ENCODE measurements at places on chromosomes 7 and 10.

GRCh38 chr10:120538091-120538490, 81.1 kb downstream of the PLPP4 start:
- no peak for DNase-seq

GRCh38 chr7:26592011-26592410, 272.4 kb downstream of the SKAP2 start:
- no peak for DNase-seq

DNA sequence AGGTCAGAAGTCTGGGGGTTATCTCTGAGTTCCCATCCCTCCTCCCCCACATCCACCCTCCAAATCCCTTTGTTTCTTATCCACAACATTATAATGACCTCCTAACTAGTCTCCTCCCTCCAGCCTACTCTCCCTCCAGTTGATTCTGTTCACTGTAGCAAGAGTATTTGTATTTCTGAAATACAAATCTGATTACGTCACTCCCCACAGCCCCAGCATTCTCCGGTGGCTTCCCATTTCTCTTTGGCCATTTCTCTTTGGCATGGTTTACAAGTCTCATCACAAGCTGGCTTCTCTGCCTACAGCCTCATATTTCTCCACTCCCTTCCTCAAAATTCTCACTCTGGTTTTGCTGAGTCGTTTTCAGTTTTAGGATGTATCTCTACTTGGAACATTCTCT, 24.6 kb upstream of the MRPS33 start:
- no peak for DNase-seq

- DNase-seq: no peak
Measured at GRCh38 chr7:122352454-122352853, 47.9 kb upstream of the FEZF1 start.

- no peak for DNase-seq
Measured at GRCh38 chr7:133011746-133012145, 70.1 kb downstream of the CHCHD3 start.

DNA sequence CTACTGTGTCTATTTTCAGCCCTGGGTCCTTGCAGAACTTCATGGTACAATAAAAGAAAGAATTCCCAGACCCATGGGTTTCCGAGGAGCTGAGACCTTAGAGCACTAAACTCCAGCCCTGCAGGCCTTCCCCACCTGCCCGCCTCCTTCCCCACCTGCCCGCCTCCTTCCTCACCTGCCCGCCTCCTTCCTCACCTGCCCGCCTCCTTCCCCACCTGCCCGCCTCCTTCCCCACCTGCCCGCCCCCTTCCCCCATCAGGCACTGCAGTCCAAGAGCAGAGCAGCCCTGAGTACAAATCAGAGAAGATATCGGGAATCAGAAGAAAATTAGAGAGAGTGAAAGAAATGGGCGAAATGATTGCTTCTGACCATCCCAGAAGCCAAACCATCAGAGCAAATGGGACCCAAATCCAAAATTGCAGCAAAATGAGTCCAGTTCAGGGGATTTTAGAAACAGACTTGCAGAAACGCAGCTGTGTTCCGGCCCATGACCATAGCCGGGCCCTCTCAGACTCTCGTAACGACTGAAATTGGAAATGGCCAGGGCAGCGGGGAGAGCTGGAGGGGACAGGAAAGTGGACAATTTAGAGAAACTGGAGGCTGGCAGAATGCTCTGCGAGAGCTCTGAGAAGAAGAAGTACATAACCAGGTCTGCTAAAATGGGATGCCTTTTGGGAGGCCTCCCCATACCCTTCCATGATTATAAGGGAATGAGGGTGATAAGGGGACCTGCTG, 568.4 kb downstream of the TCERG1L start:
- DNase-seq: no peak

DNA sequence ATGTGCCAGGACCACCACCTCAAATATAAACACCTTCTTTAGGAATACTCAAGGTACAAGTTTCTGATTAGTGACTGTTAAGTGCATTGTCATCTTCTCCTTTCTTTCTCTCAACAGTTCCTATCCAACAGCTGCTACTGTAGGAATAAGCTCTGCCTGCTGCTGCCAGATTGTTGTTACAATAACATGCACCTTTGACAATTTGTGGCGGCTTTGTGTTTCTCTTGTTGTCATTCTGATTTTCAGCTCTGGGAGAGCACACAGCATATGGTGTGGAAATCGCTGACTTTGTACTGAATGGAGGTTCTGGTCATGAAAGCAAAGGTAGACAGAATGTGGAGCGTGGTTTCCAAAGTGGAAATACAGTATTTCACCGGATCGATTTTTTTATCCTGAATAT, 182.8 kb downstream of the SEC23IP start:
- no peak for DNase-seq

DNA sequence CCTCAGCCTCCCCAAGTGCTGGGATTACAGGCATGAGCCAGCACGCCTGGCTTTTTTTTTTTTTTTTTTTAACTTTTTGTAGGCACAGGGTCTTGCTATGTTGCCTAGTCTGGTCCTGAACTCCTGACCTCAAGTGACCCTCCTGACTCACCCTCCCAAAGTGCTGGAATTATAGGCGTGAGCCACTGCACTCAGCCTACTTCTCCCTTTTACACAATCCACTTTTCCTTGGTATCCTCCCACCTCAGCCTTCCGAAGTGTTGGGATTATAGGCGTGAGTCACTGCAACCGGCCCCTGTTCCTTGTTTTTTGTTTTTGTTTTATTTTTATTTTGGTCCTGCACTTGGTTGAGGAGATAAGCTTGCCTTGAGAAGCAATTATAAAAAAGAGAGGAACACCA, 75.9 kb upstream of the KMT2C start:
- no peak for DNase-seq

DNA sequence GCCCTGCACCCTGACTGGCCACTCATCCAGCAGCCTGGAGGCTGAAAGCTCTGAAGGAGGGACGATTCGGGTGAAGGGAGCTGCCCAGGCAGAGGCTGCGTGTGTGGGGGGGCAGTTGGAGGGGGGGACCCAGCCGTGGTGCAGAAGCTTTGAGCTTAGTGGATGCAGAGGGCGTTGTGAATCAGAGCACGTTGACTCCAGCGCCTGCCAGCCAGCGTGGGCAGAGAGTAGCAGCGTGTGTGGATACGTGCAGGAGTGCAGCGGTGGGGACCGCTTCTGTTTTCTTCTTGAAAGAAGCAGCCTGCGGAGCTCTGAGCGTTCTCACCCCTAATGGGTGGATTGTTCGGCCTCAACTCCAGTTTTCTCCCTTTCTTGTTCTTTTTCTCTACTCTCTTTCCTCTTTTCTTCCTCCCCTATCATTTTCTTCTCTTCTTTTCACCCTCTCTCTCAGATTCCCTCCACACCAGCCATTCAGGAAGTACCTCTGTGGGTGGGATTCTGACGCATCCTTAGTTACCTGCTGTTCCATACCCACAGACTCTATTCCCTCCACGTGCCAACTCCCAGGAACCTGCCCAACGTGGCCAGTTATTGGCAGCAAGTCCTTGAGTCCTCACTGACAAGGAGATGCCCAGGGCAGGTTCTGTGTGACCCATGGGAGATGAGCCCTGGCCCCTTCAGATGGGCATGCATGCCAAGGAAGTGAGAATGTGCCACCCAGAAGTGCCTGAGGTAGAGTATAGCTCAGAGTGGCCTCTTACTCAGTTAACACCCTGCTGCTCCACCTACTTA, 47.4 kb downstream of the SORCS3 start:
- no peak for DNase-seq

DNA sequence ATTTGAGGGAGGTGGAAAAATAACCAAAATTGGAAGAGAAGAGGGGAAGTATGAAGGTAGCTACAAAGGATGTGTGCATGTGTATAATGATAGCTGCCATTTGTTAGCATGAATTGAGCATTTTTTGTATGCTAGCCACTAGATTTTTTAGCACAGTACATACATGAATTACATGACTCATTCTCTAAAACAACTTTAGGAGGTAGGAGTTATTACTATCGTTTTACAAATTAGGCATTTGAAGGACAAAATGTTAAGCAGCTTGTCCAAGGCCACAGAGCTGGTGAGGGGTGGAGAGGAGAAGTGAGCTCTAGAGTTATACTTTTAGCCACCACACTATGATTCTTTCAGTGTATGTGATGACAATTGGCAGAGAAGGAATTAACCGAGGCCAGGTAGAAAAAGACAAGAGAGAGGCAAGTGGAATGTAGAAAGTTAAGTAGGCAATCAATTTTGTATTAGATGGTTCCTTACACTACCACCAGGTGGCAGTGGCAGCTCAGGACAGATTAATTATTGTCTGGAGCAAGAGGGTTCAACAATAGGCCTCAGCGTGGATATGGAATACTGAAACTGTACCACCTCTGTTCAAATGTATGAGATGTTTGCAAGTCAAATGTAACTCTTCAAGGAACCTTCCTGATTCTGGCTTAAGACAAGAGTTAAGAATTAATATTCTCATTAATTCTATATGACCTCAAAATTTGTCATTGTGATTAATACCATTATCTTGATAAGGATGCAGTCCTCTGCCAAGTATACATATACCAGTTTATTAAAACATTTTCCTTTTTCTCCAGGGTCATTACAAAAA, 128.0 kb downstream of the MBL2 start:
- DNase-seq: no peak

GRCh38 chr7:98945852-98946251, 67.5 kb downstream of the TRRAP start:
- DNase-seq: no peak

DNA sequence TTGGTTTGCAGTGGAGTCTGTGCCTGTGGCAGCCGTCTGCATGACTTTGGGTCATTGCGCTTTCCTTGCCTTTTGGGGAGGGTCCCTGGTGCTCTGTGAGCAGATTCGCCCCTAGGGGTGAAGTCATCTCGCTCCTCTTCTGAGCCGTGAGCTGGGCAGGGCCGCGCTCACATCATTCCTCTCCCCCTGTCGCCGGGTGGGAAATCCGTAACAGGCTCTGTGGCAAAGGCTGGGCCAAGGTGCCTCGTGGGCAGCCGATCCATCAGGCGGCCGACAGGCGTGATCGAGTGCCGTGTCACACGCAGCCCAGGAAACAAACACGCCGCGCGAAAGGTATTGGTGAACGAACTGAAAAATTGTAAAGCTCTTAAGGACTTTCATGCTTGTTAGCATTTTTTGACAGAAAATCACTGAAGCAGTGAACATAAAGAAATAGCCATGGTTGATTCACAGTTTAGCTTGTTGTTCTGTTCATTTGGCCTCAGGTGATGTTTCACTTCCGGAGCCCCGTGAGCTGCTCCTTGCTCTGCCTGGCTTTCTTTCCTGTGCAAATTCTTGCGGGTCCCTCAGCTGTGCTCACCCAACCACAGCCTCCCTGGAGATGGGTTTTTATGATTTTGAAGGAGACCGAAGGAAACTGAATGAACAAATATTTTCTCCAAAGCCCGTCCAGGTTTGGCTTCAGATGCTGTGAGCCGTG, 122.1 kb downstream of the NKX6-2 start:
- no peak for DNase-seq

DNA sequence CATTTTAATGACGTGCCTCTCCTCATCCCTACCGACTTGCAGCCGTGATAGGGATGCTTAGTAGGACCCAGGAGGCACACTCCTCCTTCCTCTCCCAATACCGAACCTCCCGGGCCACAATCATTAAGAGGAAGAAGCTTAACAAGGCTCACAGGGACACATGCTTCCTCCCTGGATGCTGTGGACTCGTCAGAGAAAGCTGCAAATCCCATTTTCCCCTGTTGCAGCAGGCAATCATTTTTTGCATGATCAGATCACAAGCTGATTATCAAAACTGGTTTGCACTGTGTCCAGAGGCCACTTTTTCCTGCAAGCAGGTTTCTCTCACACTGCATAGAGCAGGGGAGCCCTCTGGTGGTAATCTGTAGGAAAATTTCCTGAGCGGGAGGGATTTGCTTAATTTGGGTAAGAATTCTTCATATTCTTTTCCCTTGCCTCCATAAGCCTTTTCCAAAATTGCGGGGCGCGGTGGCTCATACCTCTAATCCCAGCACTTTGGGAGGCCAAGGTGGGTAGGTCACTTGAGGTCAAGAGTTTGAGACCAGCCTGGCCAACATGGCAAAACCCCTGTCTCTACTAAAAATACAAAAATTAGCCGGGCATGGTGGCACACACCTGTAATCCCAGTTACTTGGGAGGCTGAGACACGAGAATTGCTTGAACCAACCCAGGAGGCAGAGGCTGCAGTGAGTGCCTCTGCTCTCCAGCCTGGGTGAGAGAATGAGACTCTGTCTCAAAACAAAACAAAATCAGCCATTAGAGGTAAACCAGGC, 16.1 kb upstream of the LAMB4 start:
- no peak for DNase-seq

DNA sequence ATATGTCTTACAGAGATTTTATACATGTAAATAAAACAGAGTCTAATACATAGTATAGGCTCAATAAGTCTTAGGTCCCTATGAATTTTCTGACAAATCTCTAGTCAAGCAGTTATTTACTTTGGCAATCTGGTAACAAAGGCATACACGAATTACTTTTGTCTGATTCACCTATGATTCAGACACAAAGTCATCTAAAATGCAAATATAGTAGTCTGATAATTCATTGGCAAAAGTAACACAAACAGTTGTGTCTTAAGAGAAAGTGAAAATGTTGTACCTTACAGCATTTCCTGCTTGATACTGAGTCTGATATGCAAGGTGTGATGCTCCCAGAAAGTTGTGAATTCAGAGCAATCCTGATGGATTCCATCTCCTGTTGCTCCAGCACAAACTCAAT, 209.4 kb upstream of the PRSS1 start:
- no peak for DNase-seq

DNA sequence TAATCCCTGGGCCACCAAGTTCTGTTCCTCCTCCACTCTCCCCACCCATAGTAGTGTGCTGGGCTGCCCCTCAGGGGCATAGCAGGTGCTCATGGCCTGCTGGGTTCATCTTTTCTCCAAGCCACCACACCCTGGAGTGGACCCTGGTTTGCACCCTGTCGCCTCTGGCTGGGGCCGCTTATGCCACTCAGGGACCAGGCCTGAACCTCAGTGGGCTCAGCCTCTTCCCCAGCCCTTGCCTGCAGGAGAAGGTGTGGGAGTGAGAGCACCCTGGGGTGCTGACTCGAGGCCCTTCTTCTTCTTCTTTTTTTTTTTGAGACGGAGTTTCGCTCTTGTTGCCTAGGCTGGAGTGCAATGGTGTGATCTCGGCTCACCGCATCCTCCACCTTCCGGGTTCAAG, 10.2 kb downstream of the CLIP2 start:
- no peak for DNase-seq
